ENCODE measurements at places on chromosomes 1 and 21.

- DNase-seq: no peak
These were observed 93.8 kb upstream of the COL6A1 start for GRCh38 chr21:45887788-45888187.

- no peak for DNase-seq
These were observed 99.0 kb upstream of the HNRNPU start for GRCh38 chr1:244963231-244963826.

- no peak for DNase-seq
These were observed 12.4 kb downstream of the SLC2A1 start for GRCh38 chr1:42946120-42946898.

GRCh38 chr1:27327964-27328363 is 6.0 kb downstream of the TMEM222 start:
- no peak for DNase-seq
